ENCODE measurements at places on chromosomes 12 and 14.

DNA sequence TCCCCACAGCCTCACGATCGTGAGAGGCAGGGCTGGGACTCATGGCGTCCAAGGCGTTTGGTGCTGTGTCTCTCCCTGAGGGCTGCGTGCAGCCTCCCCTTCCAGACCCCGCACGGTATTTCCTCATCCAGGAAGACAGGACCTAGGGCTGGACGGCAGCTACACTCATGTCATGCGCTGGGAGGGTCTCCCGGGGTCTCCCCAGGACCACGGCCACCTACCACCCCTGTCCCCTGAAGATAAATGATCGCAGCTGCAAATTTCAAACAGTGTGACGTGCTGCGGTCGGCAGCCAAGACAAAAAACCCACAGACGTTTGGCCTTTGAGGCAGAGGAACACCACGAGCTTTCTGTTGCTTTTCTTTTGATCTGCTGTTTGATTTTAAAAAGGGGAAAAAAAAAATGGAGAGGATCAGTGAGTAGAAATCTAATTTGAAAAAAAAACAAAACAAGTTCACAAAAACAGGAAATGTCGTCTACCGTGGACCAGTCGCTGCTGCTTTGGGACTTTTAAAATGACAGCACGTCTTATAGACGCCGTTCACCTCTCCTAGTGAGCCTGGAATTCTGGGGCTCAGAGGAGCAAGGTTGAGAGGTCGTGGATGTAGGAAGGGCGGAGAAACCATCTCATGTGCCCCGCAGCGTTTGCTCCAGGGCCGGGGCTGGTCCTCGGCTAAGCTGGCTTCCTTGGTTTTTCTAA lies 237.6 kb downstream of the SLC41A2 start:
- DNase-seq: peak; percentile 16

DNA sequence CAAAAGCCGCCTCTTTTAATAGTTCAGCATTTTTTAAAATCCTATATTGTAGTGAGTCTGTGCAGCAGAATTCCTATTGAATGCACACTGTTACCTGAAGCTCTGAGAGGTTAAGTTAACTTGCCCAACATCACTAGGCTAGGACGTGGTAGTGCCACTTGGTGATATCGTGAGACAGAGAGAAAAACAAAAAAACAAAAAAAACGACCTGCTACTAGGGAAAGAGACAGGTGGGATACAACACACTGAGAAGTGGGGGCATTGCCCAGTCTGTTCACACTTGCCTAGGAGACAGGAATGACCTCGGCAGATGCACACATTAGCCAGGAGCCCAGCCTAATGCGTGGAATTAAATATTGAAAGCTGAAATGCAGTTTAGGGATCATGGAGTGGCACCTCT lies 129.7 kb upstream of the CCND2 start:
- no peak for DNase-seq

DNA sequence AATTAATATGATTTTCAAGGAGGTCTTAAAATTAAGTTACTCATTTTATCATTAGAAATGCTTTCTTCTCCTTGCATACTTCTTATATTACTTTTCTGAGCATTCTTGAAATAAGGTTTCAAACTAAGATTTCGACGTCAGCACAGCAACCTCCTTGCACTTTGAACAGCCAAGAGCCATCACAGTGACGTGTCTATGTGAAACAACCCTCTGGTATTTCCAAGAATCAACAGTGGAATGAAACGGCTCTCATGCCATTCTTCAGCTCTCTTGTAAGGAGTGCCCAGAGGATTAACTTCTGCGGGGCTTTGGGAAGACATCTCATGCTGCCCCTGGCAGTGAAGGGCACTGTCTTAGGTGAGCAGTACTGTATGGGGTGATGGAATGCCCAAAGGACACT lies 109.2 kb downstream of the EFCAB11 start:
- no peak for DNase-seq

DNA sequence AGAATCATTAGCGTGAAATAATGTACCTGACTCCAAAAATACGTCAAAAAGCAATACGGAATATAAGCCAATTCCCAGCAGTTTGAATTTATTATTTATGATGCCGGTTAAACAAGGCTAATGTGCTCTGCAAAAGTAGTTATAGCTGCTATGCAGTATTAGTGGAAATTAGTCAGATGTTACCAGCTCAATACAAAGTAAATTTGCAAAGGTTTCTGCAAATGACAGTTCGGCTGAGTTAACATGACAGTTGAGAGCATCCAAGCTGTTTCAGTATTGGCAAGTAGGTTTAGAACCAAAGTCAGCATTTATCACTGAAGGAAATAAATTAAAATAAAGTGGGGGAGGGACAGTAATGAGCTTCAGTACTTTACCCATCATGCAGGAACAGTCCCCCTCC lies 1665.8 kb upstream of the FLRT2 start:
- DNase-seq: no peak

DNA sequence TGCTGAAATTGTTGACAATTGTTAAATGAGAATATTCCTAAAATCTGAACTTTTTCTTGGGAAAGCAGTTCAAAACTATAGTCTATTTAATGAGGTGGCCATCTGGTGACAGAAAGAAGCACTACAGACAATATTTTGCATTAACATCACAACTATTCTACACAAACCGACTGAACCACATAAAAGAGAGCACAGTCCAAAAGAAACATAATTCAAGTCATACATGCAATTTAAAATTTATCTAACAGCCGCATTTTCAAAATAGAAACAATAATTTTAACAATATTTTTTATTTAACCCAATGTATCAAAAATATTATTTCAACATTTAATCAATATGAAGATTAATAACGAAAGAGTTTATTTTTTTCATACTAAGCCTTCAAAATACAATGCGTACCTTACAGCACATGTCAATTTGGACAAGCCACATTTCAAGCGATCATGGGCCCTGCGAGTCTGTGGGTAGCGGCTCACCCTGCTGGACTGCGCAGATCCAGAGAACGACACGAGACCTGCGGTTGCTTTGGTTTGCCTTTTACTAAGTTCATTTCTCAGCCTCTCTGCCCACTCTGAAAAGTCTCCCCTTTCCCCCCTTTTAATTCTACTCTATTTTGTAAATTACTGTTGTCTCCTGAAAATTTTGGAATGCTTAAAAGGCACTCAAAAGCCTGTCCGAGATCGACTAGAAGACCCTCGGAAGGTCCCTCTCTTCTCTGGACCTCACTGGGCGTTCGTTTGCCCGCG lies 947 bp upstream of the LRRC9 start:
- no peak for DNase-seq

DNA sequence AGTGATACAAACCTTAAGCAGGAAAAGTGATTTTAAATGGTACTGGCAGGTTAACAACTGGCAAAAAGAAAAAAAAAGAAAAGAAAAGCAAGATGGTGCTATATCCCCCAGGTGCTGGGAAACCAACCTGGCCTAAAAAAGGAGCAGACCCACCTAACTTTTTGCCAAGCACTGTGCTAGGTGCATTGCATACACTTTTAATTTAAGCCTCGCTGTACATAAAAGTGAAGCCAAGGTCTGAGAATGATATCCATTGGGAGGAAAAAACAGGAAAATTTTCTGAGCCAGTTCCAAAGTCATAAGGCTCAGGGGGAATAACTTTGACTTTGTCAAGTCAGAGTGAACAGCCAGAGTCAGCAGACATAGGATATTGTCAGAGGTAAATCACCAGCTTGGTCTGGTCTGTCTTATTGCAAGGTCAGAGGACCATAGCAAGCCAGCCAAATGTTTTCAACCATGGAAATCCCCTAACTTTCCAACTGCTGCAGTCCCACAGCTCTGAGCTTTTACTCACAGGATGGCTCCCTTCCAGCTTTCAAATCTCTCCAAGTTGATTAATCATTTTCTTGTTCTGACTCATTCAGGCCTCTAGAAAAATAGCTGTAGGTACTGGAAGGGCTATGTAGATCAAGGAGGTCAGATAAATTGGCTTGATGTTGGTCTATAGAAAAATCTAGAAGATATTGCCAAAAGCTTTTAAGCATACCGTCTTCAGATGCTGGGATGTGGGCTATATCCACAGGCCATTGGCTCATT lies 412.9 kb downstream of the RAD51B start:
- DNase-seq: no peak

DNA sequence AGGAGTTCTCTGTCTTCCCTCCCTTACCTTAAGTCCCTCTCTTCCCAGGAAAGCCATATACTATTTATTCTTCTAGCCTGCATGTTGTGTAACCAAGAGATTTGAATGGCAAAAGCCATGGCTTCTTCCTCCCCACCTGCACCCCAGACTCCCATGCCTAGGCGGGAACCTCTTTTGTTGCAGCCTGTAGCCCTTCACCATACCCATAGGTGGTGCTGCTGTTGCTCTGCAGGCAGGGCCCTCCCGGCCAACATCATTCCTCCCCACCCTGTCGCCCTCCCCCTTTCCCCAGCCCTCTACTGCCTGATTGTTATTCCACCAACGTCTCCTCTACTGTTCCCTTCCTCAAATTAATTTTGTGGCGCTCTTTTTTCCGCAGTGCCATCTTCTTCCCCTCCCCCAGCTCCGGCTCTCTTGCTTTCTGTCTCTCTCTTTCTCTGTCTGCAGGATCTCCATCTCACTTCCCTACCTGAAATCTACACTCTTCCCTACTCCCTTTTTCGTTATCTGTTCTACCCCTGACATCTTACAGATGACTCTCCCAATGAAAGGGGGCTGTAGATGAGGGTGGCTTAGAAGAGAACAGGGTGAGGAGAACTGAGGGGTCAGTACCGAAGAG lies 13.8 kb downstream of the NGDN start:
- DNase-seq: no peak

DNA sequence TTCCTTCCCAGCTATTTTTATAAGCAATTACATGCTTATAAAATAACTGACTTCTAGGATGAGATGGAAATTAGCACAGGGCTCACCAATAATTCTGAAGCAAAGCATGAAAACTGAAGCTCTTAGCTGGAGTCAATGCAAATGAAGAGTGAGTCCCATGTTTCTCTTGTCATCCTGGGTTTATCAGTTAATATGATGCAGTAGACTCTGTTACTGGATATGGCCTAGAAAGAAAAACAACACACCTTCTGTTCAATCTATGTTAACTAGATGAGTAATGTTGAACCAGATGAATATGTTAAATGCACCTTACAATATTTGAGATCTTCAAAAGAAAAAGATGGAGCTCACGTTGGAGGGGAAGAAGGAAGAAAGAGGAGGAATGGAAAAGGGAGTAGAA lies 229.4 kb downstream of the DUSP6 start:
- no peak for DNase-seq

- DNase-seq: no peak
Measured at GRCh38 chr14:66378712-66379505, 107.3 kb upstream of the CCDC196 start.

- no peak for DNase-seq
Measured at GRCh38 chr14:71430678-71431376, 501.4 kb upstream of the RGS6 start.

DNA sequence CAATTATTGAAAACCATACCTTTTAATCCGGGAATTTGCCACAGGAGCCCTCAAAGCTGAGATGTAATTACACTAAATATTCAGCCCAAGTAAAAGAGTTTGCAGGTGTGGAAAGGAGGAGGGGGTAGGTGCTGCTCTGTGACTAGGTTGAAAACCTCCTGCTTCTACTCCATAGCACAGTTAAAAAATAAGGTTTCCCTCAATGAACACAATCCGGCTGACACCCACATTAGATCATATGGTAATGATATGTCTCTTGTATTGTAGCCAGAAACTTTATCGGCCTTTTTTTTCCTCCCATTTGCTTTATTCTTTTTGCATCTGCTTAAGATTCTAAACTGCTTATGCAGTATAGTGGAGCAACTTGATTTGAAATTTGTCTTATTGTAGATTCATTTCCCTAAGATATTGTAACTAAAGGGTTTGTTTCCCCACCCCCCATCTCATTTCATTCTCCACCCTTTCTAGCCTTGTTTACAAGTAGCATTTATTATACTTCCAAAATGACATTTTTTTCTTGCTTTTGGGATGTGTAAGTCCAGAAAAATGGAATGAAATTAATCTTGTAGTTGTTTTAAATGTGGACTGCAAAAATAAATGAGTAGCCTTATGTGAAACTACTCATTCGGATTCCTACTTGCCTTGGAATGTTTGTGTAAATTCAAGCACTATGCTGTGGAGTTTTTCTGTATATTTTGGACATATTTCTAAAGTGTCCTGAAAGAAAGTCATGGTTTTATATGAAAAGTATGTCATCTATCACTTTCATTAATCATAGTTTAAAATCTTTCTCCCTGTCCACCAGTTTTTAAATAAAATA lies at the start of gene DCN:
Gene DCN, minus strand, starts transcription at position 182 of the 820 bp plus-strand sequence. CDS start 4,265 bp downstream, outside the sequence.
- no peak for DNase-seq

DNA sequence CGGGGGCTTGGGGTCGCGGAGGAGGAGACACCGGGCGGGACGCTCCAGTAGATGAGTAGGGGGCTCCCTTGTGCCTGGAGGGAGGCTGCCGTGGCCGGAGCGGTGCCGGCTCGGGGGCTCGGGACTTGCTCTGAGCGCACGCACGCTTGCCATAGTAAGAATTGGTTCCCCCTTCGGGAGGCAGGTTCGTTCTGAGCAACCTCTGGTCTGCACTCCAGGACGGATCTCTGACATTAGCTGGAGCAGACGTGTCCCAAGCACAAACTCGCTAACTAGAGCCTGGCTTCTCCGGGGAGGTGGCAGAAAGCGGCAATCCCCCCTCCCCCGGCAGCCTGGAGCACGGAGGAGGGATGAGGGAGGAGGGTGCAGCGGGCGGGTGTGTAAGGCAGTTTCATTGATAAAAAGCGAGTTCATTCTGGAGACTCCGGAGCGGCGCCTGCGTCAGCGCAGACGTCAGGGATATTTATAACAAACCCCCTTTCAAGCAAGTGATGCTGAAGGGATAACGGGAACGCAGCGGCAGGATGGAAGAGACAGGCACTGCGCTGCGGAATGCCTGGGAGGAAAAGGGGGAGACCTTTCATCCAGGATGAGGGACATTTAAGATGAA lies 630 bp downstream of the FOS start:
- no peak for DNase-seq

DNA sequence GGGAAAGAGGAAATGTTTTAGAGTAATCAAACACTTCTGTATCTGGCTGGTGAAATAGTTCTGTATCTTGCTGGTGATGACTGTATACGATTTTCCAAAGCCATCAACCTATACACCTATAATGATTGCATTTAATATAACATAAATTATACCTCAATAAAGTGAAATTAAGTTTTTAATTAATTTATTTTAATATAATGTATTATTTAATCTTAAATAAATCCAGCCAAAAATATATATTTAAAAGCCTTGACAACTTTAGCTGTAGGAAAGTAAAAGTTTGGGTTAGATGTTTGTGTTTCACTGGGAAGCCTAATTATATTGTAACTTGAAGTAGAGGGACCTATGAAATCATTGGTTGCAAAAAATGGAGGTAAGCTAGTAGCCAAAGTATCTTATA lies 654.8 kb upstream of the MIS18BP1 start:
- no peak for DNase-seq
